ENCODE measurements at places on chromosomes 6 and 20.

- no peaks in the 10 kb centered on the region for H3K36me3 ChIP-seq
- no peak overlapping the region for H3K27ac ChIP-seq
- no peak for DNase-seq
- peaks cover 7% of the 10 kb centered on the region for H3K4me1 ChIP-seq
- H3K27me3 ChIP-seq: peaks cover 2% of the 10 kb centered on the region
- no peak overlapping the region for H3K4me3 ChIP-seq
Observed at GRCh38 chr6:34657307-34657978, 39.1 kb downstream of the ILRUN start.

DNA sequence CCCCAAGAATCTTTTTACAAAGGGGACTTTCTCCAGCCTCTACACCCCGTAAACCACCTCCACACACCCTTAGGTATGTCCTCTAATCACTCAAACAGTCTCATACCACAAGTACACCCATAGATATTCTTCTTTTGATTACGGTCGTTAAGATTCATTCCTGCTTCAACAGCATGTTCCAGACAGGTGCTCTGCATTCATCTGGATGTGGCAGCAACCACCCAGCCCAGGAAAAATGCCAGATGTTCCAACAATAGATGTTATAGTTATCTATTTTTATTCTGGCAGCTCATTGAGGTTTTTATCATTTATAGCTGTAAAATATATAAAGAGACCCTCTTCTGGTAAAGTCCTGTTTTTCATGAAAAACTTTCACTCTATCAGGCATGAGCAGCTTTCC, 60.7 kb downstream of the SIM1 start:
- no peaks in the 10 kb centered on the region for H3K36me3 ChIP-seq
- H3K27me3 ChIP-seq: peaks cover 3% of the 10 kb centered on the region
- H3K4me1 ChIP-seq: peaks cover 30% of the 10 kb centered on the region
- peak overlapping the region; percentile 12 for H3K27ac ChIP-seq
- no peak overlapping the region for H3K4me3 ChIP-seq

- H3K36me3 ChIP-seq: no peaks in the 10 kb centered on the region
- no peaks in the 10 kb centered on the region for H3K27me3 ChIP-seq
- DNase-seq: no peak
- no peak overlapping the region for H3K27ac ChIP-seq
- no peaks in the 10 kb centered on the region for H3K4me1 ChIP-seq
Observed at GRCh38 chr6:140445474-140446004, 1071.1 kb upstream of the CITED2 start.

- no peaks in the 10 kb centered on the region for H3K27me3 ChIP-seq
- H3K27ac ChIP-seq: no peak overlapping the region
- H3K4me1 ChIP-seq: no peaks in the 10 kb centered on the region
- H3K4me3 ChIP-seq: no peak overlapping the region
Observed at GRCh38 chr20:16917636-16918035, 169.5 kb downstream of the OTOR start.

DNA sequence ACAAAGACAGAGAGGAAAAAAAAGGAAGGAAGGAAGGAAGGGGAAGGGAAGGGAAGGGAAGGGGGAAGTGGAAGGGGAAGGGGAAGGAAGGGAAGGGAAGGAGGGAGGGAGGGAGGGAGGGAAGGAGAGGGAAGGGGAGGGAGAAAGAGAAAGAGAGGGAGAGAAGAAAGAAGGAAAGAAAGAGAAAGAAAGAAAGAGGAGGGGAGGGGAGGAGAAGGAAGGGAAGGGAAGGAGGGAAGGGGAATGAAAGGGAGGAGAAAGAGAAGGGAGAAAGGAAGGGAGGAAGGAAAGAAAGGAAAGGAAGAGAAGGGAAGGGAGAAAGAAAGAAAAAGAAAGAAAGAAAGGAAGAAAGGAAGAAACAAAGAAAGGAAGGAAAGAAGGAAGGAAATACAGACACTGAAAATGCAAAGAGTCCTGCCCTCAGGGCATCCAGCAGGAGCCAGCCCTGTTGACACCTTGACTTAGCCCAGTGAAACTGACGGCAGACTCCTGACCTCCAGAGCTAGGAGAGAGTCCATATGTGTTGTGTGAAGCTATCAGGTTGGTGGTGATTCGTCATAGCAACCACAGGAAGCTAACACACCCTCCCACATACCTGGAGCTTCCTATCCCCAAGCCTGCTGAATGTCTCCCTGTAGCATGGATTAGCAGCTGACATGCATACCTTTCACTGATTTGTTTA, 58.7 kb upstream of the SULF2 start:
- no peak overlapping the region for H3K4me3 ChIP-seq
- H3K27ac ChIP-seq: no peak overlapping the region
- peaks cover 35% of the 10 kb centered on the region for H3K4me1 ChIP-seq
- no peak for DNase-seq
- H3K27me3 ChIP-seq: peaks cover 8% of the 10 kb centered on the region
- H3K36me3 ChIP-seq: no peaks in the 10 kb centered on the region

DNA sequence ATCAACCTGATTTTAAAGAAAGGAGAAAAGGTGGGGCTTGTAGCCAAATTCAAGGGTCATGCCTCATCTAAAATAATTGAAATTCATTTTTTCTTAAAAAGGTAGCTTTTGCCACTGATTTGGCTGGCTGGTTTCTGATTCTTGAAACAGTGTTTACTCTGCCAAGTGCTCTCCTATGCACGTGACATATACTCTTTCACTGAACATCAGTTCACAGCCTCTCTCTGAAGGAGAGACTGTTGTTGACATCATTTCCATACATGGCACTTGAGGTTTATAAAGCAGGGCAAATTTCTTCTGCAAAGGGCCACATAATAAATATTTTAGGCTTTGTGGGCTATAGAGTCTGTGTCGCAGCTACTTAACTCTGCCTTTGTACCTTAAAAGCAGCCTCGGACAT, 40.4 kb upstream of the DOK5 start:
- no peak overlapping the region for H3K4me3 ChIP-seq
- no peak overlapping the region for H3K27ac ChIP-seq
- H3K36me3 ChIP-seq: no peaks in the 10 kb centered on the region

DNA sequence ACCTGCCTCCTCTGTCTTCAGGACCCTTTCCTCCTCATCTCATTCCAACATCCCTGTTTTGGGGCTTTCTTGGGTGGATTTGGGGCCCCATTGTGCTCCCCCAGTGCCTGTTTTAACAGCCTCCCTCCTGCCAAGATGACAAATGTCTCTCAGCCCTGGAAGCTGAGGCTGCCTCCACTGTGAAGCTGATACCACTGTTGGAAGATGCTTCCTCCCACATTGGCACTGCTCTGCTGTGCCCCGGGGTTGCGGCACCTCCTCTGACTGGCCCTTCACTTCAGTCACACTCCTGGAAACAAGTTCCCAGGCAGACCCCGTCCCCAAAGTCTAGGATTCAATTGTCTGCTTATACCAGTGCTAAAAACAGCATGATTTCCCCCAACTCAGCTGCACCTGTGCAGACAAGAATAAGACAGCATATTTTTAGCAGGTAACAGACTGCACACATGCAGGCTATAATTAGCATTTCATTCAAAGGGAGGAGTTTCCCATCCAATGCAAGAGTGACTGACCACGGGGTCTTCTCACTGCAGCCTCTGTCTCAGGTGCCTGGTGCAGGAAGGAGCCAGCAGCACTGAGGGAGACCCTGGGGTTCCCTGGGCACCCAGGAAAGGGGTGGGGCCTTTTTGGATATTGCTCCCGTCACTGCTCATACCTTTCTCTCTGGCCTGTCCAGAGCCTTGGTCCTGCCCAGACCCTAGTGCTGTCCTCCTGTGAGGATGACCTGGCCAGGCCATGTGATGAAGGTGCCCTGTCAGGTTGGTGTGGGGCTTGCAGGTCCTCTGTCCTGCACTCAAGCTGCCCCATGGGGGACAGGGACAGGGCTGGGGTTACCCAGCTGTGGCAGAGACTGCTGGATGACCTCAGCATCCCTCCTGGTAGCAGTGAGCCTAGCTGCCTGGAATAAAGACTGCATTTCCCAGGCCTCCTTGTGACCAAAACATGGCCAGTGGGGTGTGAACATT, 31.5 kb upstream of the SULF2 start:
- H3K36me3 ChIP-seq: peaks cover 8% of the 10 kb centered on the region
- no peak overlapping the region for H3K27ac ChIP-seq
- H3K4me1 ChIP-seq: peaks cover 6% of the 10 kb centered on the region
- peaks cover 5% of the 10 kb centered on the region for H3K27me3 ChIP-seq
- H3K4me3 ChIP-seq: no peak overlapping the region

DNA sequence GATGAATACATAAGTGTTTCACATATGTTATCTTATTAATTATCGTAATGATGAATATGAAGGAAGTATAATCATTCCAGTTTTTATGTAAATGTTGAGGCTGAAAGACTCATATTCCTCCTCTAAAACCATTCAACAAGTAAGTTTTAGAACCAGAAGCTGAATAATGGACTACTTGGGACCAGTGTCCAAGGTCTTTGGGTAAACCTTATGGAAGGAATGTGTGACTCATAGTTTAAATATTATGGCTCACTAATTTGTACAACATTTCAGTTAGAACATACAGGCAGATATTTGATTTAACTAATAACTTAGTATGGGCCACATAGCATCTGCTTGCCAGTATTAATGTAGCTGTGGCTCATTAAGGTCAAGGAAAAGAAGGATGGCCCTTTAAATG, 209.6 kb downstream of the TFAP2B start:
- H3K27ac ChIP-seq: no peak overlapping the region
- no peak overlapping the region for H3K4me3 ChIP-seq
- DNase-seq: no peak
- H3K4me1 ChIP-seq: no peaks in the 10 kb centered on the region
- H3K27me3 ChIP-seq: peaks cover 2% of the 10 kb centered on the region

DNA sequence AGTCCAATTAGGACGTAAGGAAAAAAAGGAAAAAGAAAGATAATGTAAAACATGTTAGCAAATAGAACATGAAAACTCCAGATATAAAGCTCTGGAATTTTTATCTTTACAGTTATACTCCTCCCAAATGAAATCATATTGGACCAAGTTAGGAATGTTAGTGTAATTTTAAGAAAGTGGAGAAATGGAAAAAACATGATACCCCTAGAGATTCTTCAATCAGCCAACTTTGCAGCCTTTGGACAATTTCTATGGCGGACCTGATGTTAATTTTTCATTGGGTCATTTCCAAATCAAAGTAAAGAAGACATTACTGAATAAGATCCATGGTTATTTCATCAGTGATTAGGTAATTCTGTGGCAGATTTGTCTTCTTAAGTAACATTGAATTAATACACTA, 748.7 kb downstream of the RFPL4B start:
- H3K4me1 ChIP-seq: no peaks in the 10 kb centered on the region
- H3K27ac ChIP-seq: no peak overlapping the region
- H3K27me3 ChIP-seq: no peaks in the 10 kb centered on the region
- DNase-seq: no peak
- no peak overlapping the region for H3K4me3 ChIP-seq

- H3K36me3 ChIP-seq: peaks cover 5% of the 10 kb centered on the region
- peaks cover 5% of the 10 kb centered on the region for H3K27me3 ChIP-seq
- H3K4me1 ChIP-seq: peaks cover 38% of the 10 kb centered on the region
- peak overlapping the region; percentile 78 for H3K4me3 ChIP-seq
- no peak for DNase-seq
Observed at GRCh38 chr6:118708744-118709143, 57.4 kb upstream of the CEP85L start.

DNA sequence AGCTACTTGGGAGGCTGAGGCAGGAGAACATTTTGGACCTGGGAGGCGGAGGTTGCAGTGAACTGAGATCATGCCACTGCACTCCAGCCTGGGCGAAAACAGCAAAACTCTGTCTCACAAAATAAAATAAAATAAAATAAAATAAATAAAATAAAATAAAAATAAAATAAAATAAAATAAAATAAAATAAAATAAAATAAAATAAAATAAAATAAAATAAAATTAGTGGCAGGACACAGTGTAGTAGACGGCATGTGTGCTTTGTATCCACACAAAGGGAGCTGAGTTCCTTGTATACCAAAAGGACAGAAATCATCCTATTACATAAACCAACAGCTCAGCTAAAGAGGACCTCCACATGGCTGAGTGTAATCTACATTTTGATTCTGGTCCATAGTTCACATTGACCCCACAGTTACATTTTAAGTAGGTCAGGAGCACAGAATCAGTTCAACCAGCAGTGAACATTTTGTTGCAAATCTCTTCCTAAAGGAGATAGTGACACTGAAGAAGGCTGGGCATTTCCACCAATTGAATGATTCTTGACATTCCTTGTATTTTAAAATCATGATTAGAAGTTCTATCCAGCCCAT, 91.7 kb upstream of the MAP7 start:
- H3K4me1 ChIP-seq: no peaks in the 10 kb centered on the region
- H3K4me3 ChIP-seq: no peak overlapping the region
- H3K27me3 ChIP-seq: no peaks in the 10 kb centered on the region
- no peak overlapping the region for H3K27ac ChIP-seq

DNA sequence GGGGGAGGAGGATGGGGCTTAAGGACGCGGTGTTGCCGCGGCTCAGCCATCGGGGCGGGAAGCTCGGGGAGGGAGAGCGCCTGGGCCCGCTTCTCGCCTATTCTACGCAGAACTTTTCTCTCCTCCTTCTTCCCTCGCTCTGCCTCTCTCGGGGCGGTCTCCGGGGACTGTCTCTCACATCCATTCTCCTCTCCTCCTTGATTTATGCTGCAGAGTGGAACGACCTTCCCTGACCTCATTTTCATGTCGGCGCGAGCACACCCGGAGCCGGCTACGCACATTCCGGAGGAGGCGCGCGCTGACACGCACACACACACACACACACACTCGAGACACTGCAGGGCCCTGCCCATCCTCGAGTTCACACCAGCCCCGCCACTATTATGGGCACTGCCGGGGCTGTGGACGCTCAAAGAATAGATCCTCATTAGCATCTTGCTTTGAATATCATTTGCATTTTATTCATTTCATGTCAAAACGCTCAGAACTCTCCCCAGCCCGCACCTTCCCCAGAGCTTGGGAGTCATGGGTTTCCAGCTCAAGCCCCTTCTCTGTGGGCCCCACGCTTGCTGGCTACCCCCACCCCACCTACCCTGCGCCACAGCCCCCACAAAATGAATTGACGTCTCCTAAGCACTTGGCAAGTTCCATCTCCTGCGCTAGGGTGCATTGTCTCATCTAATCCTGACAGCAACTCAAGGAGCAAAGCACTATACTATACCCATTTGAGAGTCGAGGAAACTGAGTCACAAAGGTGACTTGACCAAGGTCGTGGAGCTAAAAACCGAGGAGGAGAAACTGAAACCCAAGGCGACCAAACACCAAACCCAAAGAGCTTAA, 36.8 kb downstream of the NCR2 start:
- peaks cover 54% of the 10 kb centered on the region for H3K27me3 ChIP-seq
- H3K36me3 ChIP-seq: peaks cover 4% of the 10 kb centered on the region
- H3K27ac ChIP-seq: no peak overlapping the region

DNA sequence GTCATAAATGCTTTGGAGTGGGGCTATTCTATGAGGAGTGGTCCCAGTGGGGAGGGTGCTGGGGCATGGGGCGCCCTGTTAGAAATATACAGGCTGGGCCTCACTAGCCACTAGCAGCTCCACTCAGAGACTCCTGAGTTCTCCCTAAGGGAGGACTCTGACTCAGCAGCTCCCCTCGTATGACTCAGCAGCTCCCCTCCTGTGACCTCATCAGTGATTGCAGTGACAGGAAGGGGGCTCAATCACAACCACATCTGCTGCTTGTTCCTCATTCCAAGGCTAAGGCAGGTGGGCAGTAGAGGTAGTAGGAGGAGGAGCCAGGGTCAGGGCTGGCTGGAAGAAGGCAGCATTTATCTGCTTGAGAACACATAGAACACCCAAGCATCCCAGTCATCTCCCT, 73.7 kb downstream of the PRND start:
- DNase-seq: no peak
- H3K27me3 ChIP-seq: peaks cover under 1% of the 10 kb centered on the region
- H3K36me3 ChIP-seq: peaks cover 28% of the 10 kb centered on the region
- H3K27ac ChIP-seq: no peak overlapping the region
- H3K4me3 ChIP-seq: no peak overlapping the region
- peaks cover 4% of the 10 kb centered on the region for H3K4me1 ChIP-seq

- H3K36me3 ChIP-seq: no peaks in the 10 kb centered on the region
- no peak for DNase-seq
- H3K4me1 ChIP-seq: peaks cover 6% of the 10 kb centered on the region
- H3K27ac ChIP-seq: no peak overlapping the region
Observed at GRCh38 chr20:61664556-61665320, 400.9 kb downstream of the TAF4 start.

All from glutamatergic neuron (in vitro differentiated cells).